ENCODE measurements at places on chromosomes 3 and 15. TPM values are rescaled to one million over a fixed set of nuclear protein-coding genes. Genes with fewer than 3 reads are reported as not detected.

SLC35A5 gene
- total RNA-seq: 30.5 TPM

TF gene
- total RNA-seq: not detected

FETUB gene
- not detected for total RNA-seq

ZNF620 gene
- 10.8 TPM for total RNA-seq

ELL3 gene
- total RNA-seq: 1.3 TPM

PFN2 gene
- total RNA-seq: 97.1 TPM

ESYT3 gene
- total RNA-seq: 3.5 TPM

OR5K2 gene
- total RNA-seq: not detected

KPNA1 gene
- total RNA-seq: 46.0 TPM

VGLL3 gene
- 55.7 TPM for total RNA-seq

SERPINI2 gene
- not detected for total RNA-seq

ABI3BP gene
- total RNA-seq: 0.84 TPM

HHATL gene
- total RNA-seq: not detected

UPK1B gene
- total RNA-seq: 15.6 TPM

TAGLN3 gene
- 3.7 TPM for total RNA-seq

KY gene
- 0.04 TPM for total RNA-seq

PATL2 gene
- 0.33 TPM for total RNA-seq

C2CD4A gene
- total RNA-seq: 0.75 TPM

SH2D7 gene
- total RNA-seq: not detected

BFSP2 gene
- 0.96 TPM for total RNA-seq

ZDHHC3 gene
- 68.3 TPM for total RNA-seq

PIERCE2 gene
- 5.2 TPM for total RNA-seq

SENP5 gene
- total RNA-seq: 25.2 TPM

MAP6D1 gene
- total RNA-seq: 3.3 TPM

VILL gene
- 11.6 TPM for total RNA-seq

SKOR1 gene
- not detected for total RNA-seq

TUSC7 gene
- not detected for total RNA-seq

CCR4 gene
- not detected for total RNA-seq

MCTP2 gene
- total RNA-seq: 6.3 TPM

FOXL2 gene
- 0.68 TPM for total RNA-seq

IL12A gene
- total RNA-seq: 0.75 TPM

DNAH12 gene
- 0.41 TPM for total RNA-seq

THSD4 gene
- 19.6 TPM for total RNA-seq

HIGD2B gene
- not detected for total RNA-seq

IL5RA gene
- total RNA-seq: not detected

SCAANT1 gene
- not detected for total RNA-seq

All from kidney epithelial cell (primary cell).